ENCODE measurements at places on chromosomes 5 and 9.

DNA sequence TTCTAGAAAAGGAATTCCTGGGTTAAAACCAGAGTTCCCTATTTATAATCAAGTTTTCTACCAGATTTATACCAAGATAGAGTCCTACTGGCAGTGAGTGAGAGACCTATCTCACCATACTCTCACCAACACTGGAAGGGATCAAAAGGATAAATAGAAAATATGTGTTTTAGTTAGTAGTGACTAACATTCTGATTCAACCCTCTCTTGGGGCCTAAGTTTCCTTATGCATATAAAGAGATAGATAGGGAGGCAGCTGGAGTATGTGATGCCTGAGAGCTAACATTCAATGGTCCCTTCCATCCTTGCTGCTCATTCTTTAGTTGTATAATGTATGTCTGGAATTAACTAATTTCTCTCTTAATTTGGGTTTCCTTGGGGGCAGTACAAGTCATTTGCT, 32.0 kb downstream of the CKMT2 start:
- H3K36me3 ChIP-seq = no peaks in the 10 kb centered on the region
- H3K27ac ChIP-seq = no peak overlapping the region
- H3K27me3 ChIP-seq = no peaks in the 10 kb centered on the region
- peaks cover 6% of the 10 kb centered on the region for H3K4me1 ChIP-seq

GRCh38 chr9:74293479-74293878, 203.7 kb upstream of the RORB start:
- no peak for DNase-seq
- no peaks in the 10 kb centered on the region for H3K27me3 ChIP-seq
- H3K4me3 ChIP-seq = no peak overlapping the region
- H3K4me1 ChIP-seq = no peaks in the 10 kb centered on the region
- H3K27ac ChIP-seq = no peak overlapping the region
- peaks cover 2% of the 10 kb centered on the region for H3K36me3 ChIP-seq

DNA sequence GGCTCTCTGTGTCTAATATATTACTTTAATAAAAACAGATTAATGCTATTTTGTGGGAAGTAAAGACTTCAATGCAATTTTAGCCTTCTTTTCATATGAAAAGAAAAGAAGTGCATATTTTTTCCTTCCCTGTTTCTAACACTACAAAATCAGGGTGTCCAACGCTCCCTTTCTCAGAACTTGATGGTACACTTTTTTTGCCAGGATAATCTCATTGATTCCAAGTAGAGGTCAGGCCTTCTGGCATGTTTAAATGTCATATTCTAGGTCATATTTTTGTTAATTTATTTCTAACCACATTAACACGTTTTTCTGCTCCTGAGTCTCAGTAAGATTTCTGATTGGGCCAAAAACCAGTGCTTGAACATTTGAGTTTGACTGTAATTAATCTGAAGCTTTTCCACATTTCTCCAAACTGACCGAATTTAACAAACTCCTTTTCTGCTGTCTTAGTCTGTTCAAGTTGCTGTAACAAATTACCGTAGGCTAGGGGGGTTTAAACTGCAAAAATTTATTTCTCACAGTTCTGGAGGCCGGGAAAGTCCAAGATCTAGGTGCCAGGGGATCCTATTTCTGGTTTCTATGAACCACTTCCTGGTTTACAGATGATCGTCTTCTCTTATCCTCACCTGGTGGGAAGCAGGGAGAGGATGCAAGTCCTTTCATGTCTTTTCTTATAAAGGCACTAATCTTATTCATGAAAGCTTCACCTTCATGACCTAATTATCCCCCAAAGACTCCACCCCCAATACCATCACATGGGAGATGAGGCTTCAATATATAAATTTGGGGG, 63.2 kb upstream of the ELL2 start:
- no peaks in the 10 kb centered on the region for H3K4me1 ChIP-seq
- DNase-seq = no peak
- H3K4me3 ChIP-seq = no peak overlapping the region
- H3K27ac ChIP-seq = no peak overlapping the region
- H3K27me3 ChIP-seq = no peaks in the 10 kb centered on the region

DNA sequence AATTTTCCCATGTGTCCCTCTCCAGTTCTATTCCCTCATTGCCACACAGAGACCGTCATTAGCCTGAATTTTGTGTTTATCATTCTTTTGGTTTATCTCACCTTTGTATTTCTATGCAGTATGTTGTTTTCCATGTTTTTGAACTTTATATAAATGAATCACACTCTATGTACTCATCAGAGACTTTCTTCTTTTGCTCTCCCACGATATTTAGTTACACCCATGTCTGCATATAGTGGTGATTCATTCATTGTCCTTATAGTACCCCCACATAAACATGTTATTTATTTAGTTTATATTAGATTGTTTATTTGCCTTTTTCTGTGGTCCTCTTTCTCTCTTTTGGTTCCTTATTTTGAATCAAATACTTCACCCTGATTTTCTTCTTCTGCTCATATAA, 199.7 kb downstream of the FSTL4 start:
- no peak overlapping the region for H3K4me3 ChIP-seq
- DNase-seq = no peak
- H3K27me3 ChIP-seq = peaks cover 76% of the 10 kb centered on the region
- no peaks in the 10 kb centered on the region for H3K4me1 ChIP-seq
- no peak overlapping the region for H3K27ac ChIP-seq

DNA sequence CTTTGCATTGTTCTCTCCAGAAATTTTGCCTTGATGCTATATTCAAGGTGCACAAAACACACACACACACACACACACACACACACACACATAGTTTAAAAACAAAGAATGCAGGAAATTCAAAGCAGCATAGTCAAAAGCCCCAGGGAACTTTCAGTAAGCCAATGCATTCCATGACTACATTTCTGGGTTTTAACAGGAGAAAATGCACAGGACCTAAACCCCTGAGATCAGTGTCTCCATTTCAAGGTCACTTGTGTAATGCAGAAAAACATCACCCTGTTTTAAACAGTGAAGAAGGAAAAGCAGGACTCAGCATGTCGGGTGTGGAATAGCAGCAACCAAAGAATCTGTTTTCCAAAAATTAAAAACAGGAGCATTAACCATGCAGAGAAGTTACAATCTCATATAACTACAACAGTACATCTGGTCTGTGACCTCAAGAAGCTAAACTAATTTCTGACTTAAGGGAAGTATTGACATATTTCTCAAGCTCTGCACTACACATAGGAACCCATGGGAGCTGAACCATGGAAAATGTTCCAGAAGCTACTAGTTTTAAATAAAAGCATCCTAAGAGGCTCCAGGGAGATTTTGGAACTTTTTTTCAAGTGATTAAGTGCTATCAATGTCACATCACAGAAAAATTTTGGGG, 296.7 kb downstream of the HINT1 start:
- H3K4me1 ChIP-seq = no peaks in the 10 kb centered on the region
- DNase-seq = no peak
- no peaks in the 10 kb centered on the region for H3K36me3 ChIP-seq
- no peak overlapping the region for H3K27ac ChIP-seq
- H3K27me3 ChIP-seq = peaks cover 17% of the 10 kb centered on the region

DNA sequence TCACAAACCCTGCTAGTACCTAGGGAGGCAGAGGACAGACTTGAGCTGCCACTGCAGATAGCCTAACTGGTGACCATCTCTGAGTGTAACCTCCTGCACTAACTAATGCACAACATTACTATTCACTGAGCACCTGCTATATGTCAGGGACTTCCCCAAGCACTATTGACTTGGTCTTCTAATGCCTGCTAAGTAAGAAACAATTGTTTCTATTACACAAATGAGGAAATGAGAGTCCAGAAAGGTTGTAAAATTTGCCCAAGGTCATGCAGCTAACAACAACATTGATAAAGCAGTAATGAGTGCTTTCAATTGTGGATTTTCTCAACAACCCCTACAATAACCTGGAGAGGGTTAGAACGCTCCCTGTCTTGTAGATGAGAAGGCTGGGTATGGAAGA, 183.7 kb downstream of the ZNF462 start:
- no peaks in the 10 kb centered on the region for H3K4me1 ChIP-seq
- H3K36me3 ChIP-seq = peaks cover 1% of the 10 kb centered on the region
- no peak for DNase-seq
- H3K27me3 ChIP-seq = no peaks in the 10 kb centered on the region
- H3K4me3 ChIP-seq = no peak overlapping the region

DNA sequence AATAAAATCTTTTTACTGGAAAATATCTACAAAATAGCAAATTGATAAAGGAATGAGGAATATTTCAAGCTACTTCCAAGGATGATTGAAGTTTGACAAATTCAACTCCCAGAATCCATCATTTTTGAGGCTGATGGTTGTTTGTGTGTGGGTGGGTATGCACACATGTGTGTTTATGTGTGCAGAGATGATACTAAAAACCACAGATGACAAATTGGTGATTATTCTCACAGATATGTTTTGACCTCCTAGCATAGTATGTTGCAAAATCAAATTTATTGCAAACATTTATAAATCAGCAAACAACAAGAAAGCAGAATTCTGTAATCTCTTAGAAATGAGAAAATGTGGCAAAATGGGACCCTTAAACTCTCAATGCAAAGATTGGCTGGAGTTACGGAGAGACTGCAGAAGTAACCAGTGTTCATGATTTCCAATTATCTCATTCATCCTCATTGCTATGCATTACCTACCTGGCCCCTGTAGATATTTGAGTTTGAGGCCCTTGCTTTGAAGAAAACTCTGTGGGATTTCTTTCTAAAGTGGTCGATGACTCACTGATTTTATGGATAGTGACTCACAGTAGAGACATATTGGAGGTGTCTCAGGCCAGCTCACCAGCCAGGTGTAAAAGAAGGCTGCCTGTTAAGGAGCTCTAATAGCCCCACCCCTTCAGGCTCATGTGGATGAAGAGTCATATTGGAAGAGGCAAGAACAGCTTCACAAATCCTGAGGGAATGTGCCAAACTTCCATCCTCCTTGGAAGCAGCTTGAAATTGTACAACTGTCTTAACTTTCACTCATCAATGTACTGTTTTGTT, 44.6 kb upstream of the TMC1 start:
- H3K27me3 ChIP-seq = peaks cover 2% of the 10 kb centered on the region
- peaks cover 5% of the 10 kb centered on the region for H3K4me1 ChIP-seq
- no peaks in the 10 kb centered on the region for H3K36me3 ChIP-seq
- no peak overlapping the region for H3K4me3 ChIP-seq

DNA sequence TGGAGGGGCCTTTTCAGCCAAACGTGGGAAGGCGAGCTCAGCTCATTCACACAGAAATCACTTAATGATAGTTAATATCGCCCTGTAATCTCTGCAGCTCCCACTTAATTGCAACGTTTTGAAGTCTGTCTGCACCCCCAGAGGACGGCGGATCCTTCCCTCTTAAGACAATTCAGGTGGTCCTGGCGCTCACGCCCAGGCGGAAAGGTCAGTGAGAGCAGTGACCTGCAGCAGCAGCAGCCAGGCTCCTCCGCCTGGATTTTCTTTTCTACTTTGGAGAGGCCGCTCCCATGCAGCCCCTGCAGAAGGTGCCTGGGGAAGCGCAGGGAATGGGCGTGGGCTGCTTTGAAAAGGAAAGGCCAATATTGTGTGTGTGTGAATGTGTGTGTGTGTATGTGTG, 400.9 kb upstream of the IRX1 start:
- H3K4me1 ChIP-seq = no peaks in the 10 kb centered on the region
- H3K4me3 ChIP-seq = no peak overlapping the region
- no peak overlapping the region for H3K27ac ChIP-seq
- DNase-seq = no peak

- H3K36me3 ChIP-seq = peaks cover 16% of the 10 kb centered on the region
- no peaks in the 10 kb centered on the region for H3K27me3 ChIP-seq
- DNase-seq = no peak
- H3K4me3 ChIP-seq = no peak overlapping the region
- no peak overlapping the region for H3K27ac ChIP-seq
Measured at GRCh38 chr9:7117676-7118561, 360.1 kb downstream of the KDM4C start.

DNA sequence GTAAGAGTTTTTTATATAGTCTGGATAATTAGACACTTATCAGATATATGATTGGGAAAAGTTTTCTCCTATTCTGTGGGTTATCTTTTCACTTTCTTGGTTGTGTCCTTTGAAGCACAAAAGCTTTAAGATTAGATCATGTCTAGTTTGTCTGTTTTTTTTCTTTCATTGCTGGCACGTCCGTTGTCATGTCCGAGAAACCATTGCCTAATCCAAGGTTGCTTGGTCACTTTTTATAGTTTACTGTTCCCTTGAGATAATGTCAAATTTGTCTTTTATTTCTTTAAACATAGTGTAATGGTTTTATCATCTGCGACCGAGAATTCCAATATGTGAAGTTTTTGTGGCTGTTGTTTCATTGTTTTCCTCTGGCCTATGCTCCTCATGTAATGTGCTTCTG, 28.8 kb downstream of the GARNL3 start:
- H3K4me1 ChIP-seq = peaks cover 7% of the 10 kb centered on the region
- H3K27ac ChIP-seq = no peak overlapping the region
- H3K27me3 ChIP-seq = peaks cover 24% of the 10 kb centered on the region
- H3K4me3 ChIP-seq = no peak overlapping the region

GRCh38 chr9:116175614-116176013, 22.0 kb downstream of the PAPPA start:
- no peaks in the 10 kb centered on the region for H3K4me1 ChIP-seq
- H3K27ac ChIP-seq = no peak overlapping the region
- no peak for DNase-seq

- H3K36me3 ChIP-seq = peaks cover 1% of the 10 kb centered on the region
- H3K4me1 ChIP-seq = no peaks in the 10 kb centered on the region
- H3K4me3 ChIP-seq = no peak overlapping the region
- DNase-seq = no peak
Measured at GRCh38 chr9:114107286-114108001, 8.4 kb upstream of the KIF12 start.

- peak overlapping the region; percentile 90 for H3K4me3 ChIP-seq
- DNase-seq = no peak
- H3K27me3 ChIP-seq = no peaks in the 10 kb centered on the region
- peak overlapping the region; percentile 95 for H3K27ac ChIP-seq
Measured at GRCh38 chr9:19379283-19379682, 753 bp downstream of the RPS6 start.

DNA sequence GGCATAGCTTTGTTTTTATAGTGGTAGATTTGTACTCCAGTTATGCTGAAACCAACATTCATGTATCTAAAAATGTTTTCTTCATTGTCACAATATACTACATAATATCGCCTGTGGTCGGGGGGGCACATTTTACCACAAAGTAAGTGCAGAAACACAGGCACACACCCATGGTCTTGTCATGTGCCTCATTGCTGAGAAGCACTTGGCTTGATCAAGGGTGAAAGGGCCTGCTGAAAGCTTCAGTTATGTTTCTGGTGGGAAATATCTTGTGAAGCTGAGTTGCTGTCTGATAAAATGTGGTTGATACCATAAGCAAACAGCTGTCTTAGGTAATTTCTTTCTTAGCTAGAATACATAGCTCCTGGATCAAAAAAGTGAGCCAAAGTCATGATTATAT, 393.1 kb downstream of the MAN2A1 start:
- no peak overlapping the region for H3K27ac ChIP-seq
- H3K36me3 ChIP-seq = no peaks in the 10 kb centered on the region
- H3K4me1 ChIP-seq = no peaks in the 10 kb centered on the region
- no peaks in the 10 kb centered on the region for H3K27me3 ChIP-seq
- DNase-seq = no peak

GRCh38 chr9:88586452-88586851, 51.5 kb downstream of the NXNL2 start:
- H3K27ac ChIP-seq = no peak overlapping the region
- DNase-seq = no peak
- H3K4me1 ChIP-seq = no peaks in the 10 kb centered on the region
- H3K36me3 ChIP-seq = peaks cover 2% of the 10 kb centered on the region

GRCh38 chr9:134752471-134753168, 111.0 kb downstream of the COL5A1 start:
- no peak for DNase-seq
- H3K27ac ChIP-seq = no peak overlapping the region
- H3K27me3 ChIP-seq = peaks cover 16% of the 10 kb centered on the region
- no peak overlapping the region for H3K4me3 ChIP-seq
- no peaks in the 10 kb centered on the region for H3K4me1 ChIP-seq

- peaks cover 2% of the 10 kb centered on the region for H3K36me3 ChIP-seq
- DNase-seq = peak; percentile 11
- no peak within 1 kb of the TSS for H3K27ac ChIP-seq
- H3K4me3 ChIP-seq = no peak within 1 kb of the TSS
- H3K4me1 ChIP-seq = peaks cover 13% of the 10 kb centered on the region
Measured at GRCh38 chr9:129752900-129753729, at the start of gene PTGES. TSS of gene PTGES (minus strand) at chr9:129753042. CDS start at chr9:129753012, 30 bp downstream.
